ENCODE measurements at places on chromosomes 4 and X.

DNA sequence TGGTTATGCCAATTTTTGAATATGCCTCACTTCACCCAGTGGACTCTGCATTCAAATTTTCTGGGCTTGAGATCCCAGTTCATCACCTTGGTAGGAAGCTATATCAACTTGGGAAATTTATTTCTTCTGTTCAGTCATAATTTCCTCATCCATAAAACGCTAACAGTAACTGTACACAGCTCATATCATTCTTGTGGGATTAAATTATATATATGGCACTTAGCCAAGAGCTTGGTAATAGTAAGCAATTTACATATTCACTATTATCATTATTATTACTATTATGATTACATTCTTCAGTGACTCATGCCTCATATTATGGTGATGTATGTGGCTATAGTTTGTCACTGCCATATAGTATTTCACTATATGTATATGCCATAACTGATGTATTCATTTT is 177.6 kb downstream of the CPE start:
- DNase-seq: no peak

- DNase-seq: peak; percentile 45
These were observed 183.6 kb downstream of the MGST2 start for GRCh38 chr4:139849219-139849618.

DNA sequence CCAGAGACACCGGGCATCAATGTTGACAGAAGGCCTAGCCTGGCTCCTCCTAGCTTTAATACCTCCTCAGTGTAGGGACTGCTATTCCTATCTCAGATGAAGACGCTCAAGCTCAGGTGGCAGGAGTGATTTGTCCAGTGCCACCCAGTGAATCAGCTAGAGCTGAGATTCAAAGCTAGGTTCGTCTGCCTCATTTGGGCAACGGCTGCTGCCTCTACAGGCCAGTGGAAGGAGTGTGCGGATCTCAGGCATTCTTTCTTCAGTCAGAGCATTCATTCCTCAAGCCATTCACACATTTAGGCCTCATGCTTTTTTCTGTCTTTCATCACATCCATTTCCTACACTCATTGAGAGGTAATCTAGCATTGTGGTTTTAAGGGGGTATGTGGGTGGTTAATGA is 7.3 kb downstream of the TSR2 start:
- DNase-seq: no peak

- DNase-seq: no peak
These were observed 15.2 kb upstream of the GPC3 start for GRCh38 chrX:134000260-134001245.

DNA sequence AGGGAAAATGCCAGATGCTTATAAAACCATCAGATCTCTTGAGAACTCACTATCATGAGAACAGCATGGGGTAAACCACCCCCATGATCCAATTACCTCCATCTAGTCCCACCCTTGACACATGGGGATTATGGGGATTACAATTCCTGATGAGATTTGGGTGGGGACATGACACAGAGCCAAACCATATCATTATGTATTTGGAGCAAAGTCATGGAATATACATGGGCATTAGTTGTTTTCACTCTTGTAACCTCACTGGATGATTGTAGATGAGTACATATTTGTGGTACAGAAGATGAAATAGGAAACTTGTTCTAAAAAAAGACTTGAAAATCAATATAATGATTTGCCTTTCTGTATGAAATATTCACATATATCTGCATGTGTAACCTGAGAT is 674.5 kb upstream of the BOD1L1 start:
- DNase-seq: no peak

Measured in spinal cord (tissue), 10 donors.